ENCODE measurements at places on chromosomes 4 and X. TPM values are rescaled to one million over a fixed set of nuclear protein-coding genes. Genes with fewer than 3 reads are reported as not detected.

GRCh38 chr4:76898385-76898692, 395 bp upstream of the SOWAHB start:
- DNase-seq = no peak

- DNase-seq = no peak
Measured at GRCh38 chr4:101157415-101158133, 189.8 kb downstream of the PPP3CA start.

DNA sequence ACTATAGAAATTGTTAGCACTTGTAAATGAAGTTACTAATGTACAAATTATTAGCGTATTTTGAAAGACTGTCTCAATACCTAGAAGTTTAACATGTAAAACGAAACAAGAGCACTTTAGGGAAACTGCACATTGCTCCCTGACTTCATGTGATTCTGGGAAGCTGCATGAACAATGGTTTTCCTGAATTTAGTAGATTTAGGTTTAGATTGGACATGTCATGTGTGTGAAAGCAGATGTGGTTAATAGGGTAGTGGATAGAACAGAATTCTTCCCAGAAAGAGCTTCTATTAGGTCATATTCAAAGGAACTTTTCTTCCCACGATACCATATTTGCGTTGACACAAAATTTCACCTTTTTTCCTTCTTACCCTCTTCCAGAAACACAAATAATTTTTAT, 14.9 kb upstream of the CXCL8 start:
- DNase-seq = no peak

DNA sequence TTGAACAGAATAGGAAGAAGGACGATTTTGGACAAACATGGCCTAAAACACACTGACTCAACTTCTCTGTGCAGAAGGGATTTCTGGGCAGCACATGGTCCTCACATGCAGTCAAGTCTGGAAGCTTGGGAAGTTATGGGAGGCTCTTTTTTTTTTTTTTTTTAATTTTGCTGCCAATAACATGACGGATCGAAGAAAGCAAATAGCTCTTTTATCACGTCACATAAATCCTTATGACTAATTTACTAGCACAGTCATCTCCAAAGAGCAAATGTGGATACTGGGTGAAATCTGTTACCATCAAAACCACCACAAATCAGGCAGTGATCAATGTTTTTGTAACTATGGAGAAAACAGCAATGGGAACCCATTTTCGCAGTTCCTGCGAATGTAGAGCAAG, 193.3 kb upstream of the FAM9B start:
- no peak for DNase-seq

DNA sequence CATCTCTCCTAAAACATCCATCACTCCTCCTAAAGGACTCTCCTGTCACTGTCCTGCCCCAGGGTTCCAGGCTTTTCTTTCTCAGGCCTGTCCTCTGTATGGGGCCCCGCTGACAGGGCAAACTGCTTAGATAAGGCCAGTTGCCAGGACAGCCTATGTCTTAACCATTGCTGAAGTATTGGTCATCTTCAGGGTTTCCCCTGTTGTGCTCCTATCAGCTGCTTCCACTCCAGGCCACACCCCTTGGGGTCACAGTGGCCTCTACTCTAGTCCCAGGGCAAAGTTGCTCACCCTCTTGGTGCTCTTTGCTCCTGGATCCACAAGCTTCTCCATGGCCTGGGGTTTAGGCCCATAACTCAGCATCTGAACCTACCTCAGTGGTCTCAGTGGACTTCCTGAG, 138.0 kb upstream of the PJA1 start:
- DNase-seq = no peak

DNA sequence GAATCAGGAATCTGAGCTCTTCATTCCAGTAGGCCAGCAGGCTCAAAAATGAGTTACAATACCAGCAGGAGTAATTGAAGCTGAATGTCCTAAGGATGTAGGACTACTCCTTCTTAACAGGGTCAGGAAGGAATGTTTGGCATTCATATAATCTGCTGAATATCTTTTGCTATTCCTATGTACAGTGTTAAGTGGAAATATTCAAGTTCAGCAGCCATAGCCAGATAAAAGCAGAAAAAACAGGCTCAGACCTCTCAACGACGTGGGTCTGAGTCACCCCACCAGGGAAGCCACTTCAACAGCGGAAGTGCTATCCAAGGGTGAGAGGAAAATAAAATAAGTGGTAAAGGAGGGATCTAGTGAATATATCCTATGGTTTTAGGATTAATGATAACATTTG, 577.0 kb downstream of the SPOCK3 start:
- no peak for DNase-seq

- no peak for DNase-seq
Measured at GRCh38 chr4:26375551-26375950, 54.7 kb downstream of the RBPJ start.

DNA sequence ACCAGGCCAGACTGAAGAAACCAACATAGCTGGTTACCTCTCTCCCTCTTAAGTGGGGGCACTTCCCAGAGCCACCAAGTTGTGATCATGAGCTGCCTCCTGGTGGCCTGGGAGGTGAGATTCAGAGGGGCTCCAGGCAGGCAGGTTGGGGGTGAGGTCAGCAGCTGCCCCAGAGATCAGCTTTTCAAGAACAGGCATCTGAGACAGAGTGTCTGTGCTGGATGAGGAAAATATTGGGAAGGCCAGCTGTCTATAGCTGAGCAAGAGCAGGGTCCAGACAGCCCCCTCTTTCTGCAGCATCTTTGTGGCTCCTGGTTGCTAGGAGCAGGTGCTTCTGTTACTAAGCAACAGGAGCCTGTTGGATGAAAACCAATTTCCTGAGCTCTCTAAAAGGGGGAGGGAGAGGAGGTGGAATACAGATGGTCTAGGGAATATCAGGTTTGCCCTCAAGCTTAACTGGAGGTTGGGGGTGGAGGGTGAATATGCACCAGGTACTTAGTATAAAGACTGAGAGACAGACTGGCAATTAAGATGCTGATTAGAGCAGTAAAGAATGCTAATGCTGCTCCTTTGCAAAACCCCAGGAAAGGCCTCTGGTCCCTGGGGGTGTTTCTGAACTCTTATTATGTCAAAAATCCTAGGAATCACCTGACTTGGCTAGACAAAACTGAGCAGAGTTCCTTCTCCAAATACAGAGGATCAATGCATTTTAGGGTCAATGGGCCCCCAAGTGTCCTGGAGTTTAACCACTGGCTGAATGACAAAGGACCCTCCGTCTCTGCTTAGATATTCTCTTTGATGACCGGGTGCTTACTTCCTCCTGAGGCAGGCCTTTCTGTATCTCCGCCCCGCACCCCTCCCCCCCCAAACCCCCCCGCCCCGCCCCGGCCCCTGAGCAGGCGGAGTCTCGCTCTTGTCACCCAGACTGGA, 21.4 kb downstream of the ZCCHC13 start:
- DNase-seq = no peak

- no peak for DNase-seq
Measured at GRCh38 chr4:110201502-110201901, 3.1 kb upstream of the ELOVL6 start.

- no peak for DNase-seq
Measured at GRCh38 chrX:76420237-76420636, 7.3 kb upstream of the MAGEE1 start.

DNA sequence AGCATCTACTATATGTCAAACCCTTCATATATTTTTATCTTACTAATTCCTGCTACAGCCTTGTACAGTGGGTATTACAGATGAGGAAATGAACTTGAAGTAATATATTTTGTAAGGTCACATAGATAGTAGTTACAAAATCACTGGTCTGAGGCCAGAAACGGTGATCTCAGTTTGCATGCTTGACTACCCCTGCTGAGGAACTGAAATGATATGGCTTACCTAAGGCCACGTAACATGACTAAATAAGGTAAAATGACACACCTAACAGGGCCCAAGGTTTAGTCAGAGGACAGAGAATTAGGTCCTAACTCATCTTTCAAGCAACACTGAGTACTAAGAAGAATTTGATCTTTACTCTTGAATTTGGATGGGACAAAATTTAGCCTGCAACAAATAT, 1.5 kb upstream of the COMMD8 start:
- DNase-seq = no peak

DNA sequence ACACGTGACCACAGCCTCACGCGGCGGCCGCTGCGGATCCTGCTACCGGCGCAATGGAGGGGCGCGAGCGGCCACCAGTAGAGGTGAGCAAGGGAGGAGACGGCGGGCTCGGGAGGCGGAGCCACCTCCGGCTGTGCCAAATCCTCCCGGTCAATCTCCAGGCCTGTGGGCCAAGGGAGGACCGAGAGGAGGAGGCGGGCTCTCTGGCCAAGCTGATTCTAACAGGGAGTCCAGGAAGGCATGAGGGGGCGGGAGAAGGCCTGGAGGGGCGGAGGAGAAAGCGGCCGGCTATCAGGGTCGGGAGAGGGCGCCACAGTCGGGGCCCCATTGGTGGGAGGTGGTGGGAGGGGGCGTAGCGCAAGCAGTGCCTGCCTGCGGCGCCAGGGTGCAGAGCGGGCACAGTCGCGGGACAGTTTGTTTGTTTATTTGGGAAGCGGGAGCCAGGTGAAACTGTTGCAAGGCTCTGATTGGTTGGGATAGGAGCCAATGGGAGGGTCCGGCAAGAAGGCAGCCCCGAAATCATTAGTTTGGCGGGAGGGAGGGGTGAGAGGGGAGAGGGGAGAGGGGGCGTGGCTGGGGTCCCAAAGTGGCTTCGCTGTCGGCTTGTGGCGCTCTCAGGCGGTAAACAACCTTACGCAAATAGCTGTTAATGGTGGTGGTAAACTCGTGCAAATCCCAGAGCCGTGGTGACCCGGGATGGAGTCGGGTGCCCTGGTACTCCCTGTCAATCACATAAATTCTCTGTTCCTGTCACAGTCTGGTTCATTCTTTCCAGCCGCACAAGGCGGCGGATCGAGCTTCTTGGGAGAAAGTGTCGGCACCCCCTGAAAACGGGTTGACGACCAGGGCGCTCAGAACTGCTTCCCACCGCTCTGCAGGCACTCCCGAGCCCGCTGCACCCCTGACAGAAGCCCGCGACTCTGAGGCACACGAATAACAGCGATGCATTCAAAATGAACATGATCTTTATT, at the start of gene IRS4:
Gene IRS4 (minus strand): TSS at position 55 of the 971 bp plus-strand sequence.
- DNase-seq = no peak

LDB2 gene
- total RNA-seq = not detected

ANK2 gene
- 7.1 TPM for total RNA-seq

GPM6B gene
- not detected for total RNA-seq

OFD1 gene
- total RNA-seq = 63.7 TPM

IL21 gene
- total RNA-seq = 26.0 TPM

All from activated T-cell treated with anti-CD3 and anti-CD28 coated beads, Interleukin-2, amount 50 U/mL, for 72 hours (primary cell).